Cardiac septum (tissue), 1 donor: ENCODE measurements at places on chromosomes 7 and 10.

DNA sequence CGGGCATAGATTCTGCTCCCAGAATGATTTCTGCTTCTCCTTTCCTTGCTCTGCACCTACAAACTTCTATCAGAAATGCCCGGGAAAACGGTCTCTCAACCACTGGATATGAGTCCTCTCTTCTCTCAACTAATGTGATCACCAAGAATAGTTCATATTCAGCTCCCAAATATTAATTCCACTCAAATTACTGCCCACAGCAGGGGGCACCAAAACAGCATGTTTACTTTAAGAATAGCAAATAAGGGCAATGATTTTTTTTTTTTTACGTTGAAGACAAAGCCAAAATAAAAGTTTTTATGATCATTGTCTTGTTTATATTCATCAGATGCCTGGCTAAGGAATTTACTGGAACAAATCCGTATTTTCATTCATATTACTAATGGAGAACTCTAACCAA lies 94.9 kb upstream of the PRSS1 start:
- DNase-seq: no peak

DNA sequence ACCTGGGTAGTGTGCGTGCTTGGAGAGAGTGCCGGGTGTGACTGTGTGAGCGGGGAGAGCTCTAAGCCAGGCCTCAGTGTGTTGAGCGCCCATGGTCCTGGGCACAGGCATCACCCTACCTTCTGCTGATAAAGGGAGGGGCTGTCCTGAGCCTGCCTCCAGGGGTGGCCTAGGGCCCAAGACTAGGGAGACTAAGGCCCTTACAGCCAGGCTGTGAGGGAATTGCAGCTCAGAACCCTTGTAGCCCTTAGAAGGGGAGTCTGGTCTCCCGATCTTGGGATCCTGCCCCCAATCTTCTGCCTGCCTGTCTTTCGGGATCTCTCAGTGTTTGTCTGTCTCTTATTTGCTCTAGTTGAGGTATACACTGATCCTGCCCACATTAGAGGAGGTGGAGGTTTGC lies 41.2 kb downstream of the PAX2 start:
- no peak for DNase-seq

- DNase-seq: no peak
Measured at GRCh38 chr10:87504307-87504639, 420 bp upstream of the MINPP1 start.

DNA sequence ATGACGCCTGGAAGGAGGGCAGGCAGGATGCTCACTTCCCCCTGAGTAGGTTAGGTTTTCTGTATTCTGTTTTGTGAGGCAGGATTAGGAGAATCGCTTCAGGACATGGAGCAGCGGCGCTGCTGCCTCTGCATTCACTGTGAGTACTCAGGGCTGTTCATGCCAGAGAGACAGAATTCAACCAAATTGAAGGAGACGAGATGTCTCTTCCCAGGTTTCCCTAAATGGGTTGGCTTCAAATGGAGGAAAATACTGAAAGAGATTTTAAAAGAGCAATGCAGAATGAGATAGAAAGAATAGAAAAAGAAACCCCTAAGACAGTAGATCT lies 21.9 kb upstream of the CNPY1 start:
- DNase-seq: no peak

DNA sequence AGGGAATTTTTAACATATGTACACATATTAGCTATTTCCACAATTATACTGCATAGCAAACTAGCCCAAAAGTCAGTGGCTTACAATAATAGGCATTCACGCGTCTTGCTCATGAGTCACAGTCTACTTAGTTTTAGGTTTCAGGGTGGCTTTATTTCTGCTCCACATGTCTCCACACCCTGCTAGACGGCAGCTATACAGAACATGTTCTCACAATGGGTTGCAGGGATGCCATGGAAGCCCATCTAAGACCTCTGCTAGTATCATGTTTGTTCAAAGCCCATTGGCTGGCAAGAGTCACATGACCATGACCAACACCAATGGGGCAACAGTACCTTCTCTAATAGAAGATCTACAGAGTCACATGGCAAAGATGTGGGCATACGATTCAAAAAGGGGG lies 96.3 kb upstream of the NEBL start:
- no peak for DNase-seq

- no peak for DNase-seq
Measured at GRCh38 chr7:150323682-150324372, 482 bp upstream of the ACTR3C start.

- no peak for DNase-seq
Measured at GRCh38 chr10:107230887-107231286, 66.4 kb upstream of the SORCS1 start.

DNA sequence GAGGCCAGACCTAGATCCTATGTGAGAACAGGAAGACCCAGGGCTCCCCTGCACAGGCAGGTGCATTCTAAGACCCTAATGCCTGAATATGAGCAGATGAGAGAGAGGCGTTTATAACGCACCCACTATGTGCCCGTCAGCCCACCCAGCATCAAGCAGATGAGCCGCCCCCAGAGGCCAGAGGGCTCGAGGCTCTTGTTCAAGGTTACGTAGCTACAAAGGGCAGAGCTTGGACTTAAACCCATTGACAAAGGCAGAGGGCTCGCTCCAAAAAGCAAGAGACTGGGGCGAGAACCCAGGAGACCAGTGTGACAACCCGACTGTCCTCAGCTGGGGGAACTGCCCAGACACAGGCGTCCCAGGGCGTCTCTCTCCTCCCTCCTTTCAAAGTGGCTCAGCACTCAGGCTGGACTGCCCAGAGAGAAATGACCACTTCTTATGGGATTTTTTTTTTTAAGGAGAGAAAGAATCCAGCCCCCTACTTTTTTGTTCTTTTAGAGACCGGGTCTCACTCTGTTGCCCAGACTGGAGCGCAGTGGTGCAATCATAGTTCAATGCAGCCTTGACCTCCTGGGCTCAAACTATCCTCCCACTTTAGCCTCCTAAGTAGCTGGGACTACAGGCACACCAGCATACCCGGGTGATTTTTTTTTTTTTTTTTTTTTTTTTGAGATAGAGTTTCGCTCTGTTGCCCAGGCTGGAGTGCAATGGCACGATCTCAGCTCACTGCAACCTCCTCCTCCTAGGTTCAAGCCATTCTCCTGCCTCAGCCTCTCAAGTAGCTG lies 40.1 kb downstream of the TNRC18 start:
- DNase-seq: no peak

GRCh38 chr10:24153031-24153430 lies 55.9 kb upstream of the KIAA1217 start:
- DNase-seq: no peak

DNA sequence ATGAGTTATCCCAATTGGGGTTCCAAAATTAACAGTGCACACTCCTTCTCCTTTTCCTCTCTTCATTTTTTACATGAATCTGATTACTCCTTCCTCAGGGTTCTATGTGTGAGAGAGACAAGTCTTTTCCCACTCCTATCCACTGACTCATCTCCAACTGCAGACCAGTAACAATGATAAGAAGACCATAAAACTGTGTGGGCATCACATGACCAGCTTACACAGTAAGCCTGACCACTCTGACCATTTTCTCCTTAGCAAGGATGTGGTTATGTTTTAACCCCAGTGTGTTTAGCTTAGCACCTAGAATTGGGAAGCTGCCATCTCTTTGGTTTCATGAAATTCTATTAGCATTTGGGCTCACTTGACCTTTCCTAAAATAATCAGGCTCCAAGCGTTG lies 145.0 kb upstream of the CALCR start:
- no peak for DNase-seq

GRCh38 chr7:66125052-66125694 lies 10.5 kb downstream of the CRCP start:
- no peak for DNase-seq

DNA sequence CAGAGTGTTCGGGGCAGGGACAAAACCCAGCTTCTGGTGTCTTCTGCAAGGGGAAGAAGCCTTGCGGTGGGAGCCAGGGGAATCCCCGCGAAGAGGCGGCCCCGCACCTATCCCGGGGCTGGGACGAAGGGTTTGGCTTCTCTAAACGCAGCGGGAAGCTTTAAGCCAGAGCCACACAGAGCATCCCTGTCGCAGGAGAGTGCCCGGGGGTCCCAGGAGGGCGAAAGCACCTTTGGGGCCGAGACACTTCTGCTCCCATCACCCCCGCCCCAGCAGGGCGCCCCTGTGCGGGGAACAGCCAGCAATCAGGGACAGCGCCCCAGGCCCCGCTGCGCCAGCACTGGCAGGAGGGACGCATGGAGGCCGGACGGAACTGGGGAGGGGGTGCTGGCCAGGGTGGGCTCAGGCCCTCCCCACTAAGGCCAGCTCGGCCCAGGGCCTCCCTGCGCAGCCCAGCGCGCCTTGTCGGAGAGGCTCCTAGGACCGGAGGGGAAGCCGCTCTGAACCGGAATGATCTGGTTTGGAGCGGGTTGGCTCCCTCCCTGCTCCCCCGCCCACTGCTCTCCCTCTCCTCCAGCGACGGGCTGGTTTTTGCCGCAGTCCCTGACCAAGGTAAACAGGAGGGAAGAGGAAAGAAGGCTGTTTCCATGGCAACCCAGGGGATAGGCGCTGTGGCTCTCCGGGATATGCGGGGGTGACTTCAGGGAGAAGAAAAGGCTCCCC lies 63.9 kb downstream of the TMEM209 start:
- DNase-seq: peak; percentile 86

- DNase-seq: no peak
Measured at GRCh38 chr10:133412381-133412711, 12.1 kb downstream of the SPRN start.

DNA sequence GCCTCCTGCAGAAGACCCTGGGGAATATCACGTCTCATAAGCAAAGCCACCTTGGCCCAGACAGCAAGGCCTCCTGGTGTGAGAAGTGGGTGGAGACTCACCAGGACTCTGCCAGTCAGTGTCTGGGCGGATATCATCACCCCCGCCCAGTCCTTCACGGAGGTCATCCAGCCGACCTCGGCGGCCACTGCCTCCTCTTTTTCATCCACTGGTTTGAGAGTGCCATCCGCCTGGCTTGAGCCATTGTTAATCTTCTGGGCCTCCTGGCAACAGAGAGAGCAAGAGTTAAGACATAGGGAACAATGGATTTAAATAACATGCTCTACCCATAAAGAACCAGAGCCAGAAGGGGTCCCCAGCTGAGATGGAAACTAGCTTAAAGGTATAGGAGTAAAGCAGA lies 233.8 kb downstream of the KCNMA1 start:
- DNase-seq: no peak
